ENCODE measurements at places on chromosomes 3 and 15.

DNA sequence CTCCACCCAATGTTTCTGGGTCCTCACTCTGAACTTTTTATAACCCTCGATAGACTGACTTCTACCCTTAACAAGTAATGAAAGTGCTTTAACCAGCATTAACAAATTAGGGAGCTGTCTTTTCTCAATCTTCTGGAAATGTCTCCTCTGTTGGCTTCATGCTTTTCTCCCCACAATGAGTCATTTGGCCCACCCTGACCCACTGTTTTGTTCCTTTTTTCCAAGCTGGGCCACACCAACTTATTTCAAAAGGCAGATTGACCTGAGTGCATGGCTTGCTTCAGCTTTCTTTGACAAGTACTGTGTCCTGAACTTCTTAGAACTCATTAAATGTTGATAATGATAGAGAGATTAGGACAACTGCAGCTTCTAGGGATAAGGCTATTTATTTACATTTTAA lies 199.6 kb upstream of the SEMA6D start:
- DNase-seq = no peak

GRCh38 chr3:159872374-159873109 lies 116.1 kb upstream of the IL12A start:
- DNase-seq = no peak

- peak; percentile 81 for DNase-seq
Measured at GRCh38 chr3:100254168-100254777, 6.5 kb upstream of the TBC1D23 start.

DNA sequence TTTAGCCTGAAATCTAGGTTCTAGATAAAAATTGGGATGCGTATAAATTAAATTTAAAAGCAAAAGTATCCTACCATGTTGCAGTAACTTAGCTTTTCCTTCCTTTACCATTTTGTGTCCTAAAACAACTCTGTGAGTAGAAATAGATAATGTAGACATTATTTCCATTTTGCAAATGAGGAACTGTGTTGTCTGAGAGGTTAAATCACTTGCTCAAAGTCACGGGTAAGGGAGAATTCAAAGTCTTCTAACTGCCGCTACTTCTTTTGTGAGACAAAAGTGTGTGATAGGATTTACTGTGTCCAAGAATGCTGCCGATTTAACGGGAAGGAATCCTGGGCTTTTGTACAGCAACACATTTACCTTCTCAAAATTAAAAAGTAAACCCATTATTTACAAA lies 40.7 kb downstream of the MYO1E start:
- no peak for DNase-seq

GRCh38 chr3:95319921-95320494 lies 1257.1 kb downstream of the NSUN3 start:
- no peak for DNase-seq

DNA sequence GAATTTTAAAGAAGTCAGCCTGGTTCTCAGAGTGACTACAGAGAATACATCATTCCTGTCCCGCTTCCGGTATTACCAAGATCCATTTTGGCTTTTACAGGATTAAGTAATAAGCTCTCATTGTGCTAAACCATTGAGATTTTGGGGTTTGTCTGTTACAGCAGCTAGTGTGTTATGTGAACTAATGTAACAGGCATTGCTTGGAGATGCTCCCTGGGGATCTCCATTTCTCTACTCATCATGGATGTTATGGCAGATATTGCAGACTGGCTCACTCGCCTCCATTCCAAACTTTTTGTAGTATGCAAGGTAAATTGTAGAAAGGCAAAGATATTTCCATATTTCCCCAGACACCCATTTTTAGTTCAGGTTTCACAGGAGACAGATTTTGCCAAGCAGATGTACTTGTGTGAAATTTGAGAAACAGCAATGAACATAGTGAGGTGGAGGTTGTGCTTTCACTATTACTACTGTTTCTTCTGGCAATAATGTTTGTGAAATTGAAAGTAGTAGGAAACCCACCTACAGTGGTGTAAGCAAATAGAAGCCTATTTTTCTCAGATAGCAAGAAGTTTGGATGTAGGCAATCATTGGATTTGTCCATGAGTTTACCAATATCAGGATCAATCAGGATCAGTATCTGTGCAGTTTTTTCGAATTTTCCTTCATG lies 177.1 kb upstream of the GALNT15 start:
- DNase-seq = no peak

DNA sequence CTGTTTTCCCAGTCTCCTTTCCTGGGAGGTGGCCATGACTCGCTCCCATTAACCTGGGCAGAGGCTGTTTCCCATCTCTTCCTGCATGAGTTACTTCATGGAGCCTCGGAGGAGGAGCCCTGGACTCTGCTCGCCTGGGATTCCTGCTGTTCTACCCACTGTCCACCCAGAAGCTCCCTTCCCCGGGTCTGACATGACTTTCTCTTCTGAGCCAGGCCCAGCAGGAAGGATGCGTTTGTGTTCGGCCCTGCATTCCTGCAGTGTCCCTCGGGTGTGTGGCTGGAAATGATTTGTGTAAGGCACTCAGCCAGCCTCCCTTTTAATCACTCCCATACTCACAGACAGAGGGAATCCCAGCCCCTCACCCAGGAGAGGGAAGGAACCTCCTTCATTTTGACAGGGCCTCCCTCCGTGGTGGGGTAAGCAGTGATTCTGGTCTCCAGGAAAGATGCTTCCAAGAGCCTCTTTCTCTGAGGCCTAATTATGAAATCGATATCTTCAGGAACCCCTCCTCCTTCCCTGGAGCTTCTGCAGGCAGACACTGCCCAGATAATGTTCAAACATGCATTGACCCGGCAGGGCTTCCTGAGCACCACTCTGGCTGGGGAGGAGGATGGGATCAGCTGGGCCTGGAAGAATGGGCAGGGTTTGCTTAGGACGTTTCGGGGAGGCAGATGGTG lies 41.6 kb upstream of the DLG1 start:
- DNase-seq = no peak

DNA sequence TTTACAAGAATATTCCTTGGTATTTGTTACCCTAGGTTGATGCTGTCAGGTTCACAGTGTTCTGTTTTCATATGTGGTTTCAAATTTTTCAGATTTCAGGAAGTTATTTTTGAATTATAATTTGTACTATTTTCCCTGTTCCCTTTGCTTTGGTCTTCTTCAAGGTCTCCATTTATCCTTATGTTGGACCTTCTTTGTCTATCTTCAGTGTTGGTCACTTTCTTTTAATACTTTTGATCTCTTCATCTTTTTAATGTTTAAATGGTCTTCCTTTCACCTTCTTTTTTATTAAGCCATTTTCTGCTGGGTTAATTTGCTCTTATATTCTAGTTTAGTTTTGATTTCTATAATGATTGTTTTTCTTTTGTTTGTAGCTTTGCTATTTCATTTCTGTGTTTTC lies 61.3 kb downstream of the KLHL25 start:
- no peak for DNase-seq

DNA sequence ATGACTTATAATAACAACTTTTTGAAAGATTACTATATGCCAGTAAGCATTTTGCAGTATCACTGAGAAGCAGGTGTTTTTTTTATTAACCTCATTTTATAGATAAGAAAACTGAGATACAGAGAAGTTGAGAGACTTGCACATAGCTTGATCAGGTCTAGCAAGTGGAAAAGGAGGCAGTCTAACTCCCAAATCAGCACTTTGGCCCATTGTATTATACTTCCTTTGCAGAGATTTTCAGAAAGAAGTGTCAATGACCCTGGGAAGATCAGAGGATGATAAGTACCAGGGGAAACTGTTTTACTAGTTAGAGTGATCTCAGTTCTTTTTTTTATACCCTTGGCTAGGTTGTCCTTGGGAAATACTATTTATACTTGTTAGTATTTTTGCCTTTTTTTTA lies 358.7 kb downstream of the SQOR start:
- no peak for DNase-seq

GRCh38 chr15:67508407-67508806 lies 12.5 kb upstream of the C15orf61 start:
- DNase-seq = no peak

DNA sequence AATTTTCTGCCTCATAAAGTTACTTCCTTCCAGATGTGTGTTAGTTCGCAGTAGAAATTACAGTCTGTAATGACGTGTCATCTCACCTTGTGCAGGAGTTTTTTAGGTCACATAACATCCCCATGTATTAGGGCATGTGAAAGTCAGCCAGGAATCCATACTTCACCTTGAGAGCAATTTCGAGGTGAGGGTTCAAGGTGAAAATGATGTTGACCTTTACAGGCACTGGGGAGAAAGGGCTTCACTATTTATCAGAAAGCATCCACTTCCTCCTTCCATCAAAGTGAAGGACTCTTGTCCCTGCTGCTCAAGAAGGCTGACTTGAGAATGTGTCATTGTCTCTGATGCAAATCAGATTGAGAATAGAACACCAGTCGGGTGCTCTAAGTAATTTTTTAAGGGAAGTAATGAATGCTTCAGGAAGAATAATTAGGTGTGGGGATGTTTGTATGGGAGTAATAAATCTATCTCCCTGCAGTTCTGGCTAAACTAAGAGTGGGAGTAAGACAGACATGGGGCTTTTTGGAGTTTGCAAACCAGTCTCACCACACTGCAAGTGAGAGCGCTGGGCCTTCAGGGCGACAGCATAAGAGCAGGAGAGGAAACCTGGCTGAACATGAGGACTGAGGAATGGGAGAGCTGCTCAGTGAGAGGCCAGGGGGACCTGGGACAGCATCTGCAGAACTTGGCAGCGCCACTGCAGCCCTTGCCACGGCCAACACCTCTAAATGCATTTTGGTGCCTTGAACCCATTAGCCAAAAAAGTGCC lies 85.9 kb upstream of the IL12A start:
- no peak for DNase-seq

GRCh38 chr15:85753261-85753660 lies 41.5 kb downstream of the KLHL25 start:
- DNase-seq = no peak

GRCh38 chr3:144273601-144274000 lies 302.0 kb downstream of the DIPK2A start:
- no peak for DNase-seq

- DNase-seq = no peak
Measured at GRCh38 chr3:57029383-57029782, 31.1 kb upstream of the SPATA12 start.

GRCh38 chr3:195755791-195756676 lies 35.3 kb downstream of the MUC20 start:
- DNase-seq = no peak

DNA sequence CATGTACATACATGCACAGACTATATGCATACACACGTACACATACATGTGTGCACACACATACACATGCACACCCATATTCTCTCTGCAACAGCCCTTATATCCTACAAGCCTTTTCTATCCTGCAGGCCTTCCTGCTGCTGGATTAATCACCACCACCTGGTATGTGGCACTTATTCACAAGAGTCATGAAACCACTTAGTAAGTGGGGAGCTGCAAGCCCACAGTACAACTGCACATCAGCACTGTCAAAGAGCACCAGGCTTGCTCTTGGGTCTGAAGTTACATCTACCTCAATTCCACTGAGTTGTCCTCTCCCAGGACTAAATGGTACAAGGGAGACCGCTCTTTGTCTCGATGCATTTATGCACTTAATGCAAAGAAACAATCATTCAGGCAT lies 233.2 kb downstream of the KLF13 start:
- no peak for DNase-seq

All from NCI-H2081 (cell line).